ENCODE measurements at places on chromosomes 3 and 15. TPM values are rescaled to one million over a fixed set of nuclear protein-coding genes. Genes with fewer than 3 reads are reported as not detected.

DNA sequence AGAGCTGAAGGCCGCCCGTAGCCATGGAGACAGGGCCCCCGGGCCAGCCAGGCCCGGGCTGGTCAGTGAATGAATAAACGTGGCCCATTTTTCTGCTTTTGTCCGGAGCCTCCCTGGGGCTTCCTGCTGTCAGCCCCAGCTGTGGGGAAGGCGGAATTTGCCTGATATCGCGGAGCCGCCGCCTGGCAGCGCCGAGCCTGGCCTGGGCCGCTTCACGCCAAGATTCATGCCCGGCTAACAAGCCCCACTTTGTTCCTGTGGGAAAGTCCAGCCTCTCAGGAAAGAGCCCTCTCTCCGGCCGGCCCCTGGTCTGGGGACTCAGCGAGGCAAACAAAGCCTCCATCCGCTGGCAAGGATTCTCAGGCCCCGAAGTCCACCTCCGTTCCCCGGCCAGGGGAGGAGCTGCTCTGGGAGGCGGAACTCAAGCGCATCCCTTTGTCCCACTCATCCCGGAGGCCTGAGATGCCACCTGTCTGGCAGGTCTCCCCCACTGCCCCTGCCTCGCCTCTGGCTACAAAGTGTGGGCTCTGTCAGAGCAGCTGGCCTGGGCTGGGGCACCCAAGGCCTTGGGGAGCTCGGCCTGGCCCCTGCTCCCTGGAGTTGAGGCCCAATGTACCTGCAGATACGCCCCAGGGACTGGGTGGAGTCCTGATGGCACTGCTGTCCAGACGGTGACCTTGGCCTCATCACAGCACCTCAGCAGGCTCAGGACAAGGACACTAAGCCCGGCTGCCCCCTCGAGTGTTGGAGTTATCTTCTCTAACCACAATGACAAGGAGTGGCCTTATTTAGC lies 51.6 kb upstream of the SLC6A11 start:
- no peaks in the 10 kb centered on the region for H3K36me3 ChIP-seq
- no peak for DNase-seq
- peaks cover 3% of the 10 kb centered on the region for H3K27me3 ChIP-seq
- H3K4me1 ChIP-seq: no peaks in the 10 kb centered on the region
- no peak overlapping the region for H3K27ac ChIP-seq

DNA sequence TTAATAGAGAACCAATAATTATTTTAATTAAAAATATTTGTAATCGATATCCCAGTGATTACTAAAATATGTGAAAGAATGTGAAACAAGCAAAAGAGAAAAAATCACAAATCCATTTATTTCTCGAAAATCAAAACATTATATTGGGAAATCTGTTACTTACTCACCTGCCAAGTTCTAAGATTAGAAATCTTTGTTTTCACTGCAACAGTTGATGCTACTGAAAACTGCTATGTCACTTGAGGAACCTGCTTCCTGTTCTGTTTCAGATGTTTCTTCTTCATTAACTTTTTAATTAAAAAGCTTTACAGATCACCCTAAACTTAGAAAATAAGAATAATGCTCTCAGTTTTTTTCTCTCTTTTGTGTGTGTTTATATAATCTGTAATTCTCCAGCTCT lies 13.7 kb upstream of the DPH6 start:
- no peak overlapping the region for H3K27ac ChIP-seq
- H3K4me1 ChIP-seq: no peaks in the 10 kb centered on the region
- no peak overlapping the region for H3K4me3 ChIP-seq
- no peak for DNase-seq
- H3K27me3 ChIP-seq: no peaks in the 10 kb centered on the region
- no peaks in the 10 kb centered on the region for H3K36me3 ChIP-seq

- no peaks in the 10 kb centered on the region for H3K27me3 ChIP-seq
- H3K27ac ChIP-seq: peak overlapping the region; percentile 74
- no peak for DNase-seq
- no peaks in the 10 kb centered on the region for H3K36me3 ChIP-seq
- H3K4me1 ChIP-seq: peaks cover 5% of the 10 kb centered on the region
Measured at GRCh38 chr3:66037986-66038369, 740 bp downstream of the MAGI1 start.

Gene SAMMSON
- total RNA-seq: not detected

GRCh38 chr3:107208100-107208499 lies 169.1 kb upstream of the CCDC54 start:
- no peak overlapping the region for H3K27ac ChIP-seq
- H3K4me3 ChIP-seq: no peak overlapping the region
- H3K4me1 ChIP-seq: no peaks in the 10 kb centered on the region
- no peak for DNase-seq

Data from Panc1 (cell line).